ENCODE measurements at places on chromosomes 2 and 18.

- DNase-seq: no peak
These were observed 215.6 kb downstream of the HDAC4 start for GRCh38 chr2:239184968-239185903.

DNA sequence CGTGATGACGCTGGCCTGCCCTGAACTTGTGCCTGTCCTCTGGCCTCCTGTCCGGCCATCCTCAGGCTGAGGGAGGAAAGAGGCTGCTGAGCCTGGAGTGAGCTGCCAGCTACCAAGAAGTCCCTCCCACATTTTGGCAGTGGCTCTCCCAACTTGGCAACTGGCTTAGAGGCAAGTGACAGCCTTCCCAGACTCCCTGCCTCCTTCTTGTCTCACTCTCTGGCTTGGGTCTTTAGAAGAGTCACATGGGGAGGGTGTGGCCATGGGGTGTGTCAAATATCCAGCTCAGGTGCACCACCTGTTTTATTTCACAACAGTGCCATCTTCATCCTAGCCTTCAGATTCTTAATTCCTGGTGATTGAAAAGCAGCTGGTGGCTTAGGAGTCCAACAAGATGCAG, 222.9 kb downstream of the PRKCE start:
- no peak for DNase-seq

GRCh38 chr18:7682321-7682720, 115.2 kb downstream of the PTPRM start:
- DNase-seq: no peak

DNA sequence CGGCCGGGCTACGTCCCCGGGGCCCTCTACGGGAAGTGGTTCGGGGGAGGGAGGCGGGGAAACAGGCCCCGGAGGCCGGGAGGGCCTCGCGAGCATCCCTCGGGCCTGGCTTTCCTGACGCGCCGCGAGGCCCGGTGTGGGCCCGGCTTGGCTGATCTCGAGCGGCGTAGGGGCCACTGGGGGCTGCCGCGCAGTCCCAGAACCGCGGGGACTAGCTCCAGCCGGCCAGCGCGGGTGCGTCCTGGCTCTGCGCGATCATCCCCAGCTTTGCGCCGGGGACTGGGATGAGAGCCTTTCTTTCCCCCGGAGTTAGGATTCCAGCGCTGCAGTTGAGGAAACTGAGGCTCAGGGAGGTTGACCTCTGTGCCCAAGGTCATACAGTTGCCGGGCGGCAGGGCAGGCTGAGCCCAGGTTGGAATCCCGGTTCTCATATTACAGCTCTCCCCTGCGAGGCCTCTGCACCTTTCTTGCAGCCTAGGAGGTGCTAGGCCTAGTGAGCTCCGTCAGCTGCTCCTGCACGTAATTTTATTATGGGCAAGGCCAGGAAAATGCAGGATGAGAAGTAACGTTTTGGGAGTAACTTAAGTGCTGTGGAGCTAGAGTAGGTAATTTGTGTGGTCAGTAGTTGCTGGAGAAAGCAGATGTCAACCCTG, 501 bp downstream of the LPIN1 start:
- no peak for DNase-seq

GRCh38 chr2:207133820-207134519, 31.8 kb downstream of the KLF7 start:
- no peak for DNase-seq

DNA sequence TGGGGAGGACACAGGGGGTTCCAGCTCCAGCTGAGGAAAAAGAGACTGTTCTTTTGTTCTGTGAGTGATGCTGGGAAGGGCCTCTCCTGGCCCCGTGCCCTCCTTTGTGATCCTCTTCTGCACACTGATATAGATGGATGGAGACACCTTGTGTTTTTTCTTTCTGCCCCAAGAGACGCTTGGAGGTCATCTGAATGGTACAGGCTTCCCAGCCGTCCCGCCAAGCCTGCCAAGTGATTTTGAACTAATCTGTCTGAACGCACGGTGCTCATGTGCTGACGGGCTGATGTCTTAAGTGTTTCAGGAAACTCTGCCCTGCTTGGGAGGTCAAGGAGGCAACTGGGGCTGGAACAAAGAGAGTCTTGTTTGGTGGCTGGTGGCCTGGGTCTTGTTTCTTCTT, 57.5 kb downstream of the KIF5C start:
- no peak for DNase-seq

DNA sequence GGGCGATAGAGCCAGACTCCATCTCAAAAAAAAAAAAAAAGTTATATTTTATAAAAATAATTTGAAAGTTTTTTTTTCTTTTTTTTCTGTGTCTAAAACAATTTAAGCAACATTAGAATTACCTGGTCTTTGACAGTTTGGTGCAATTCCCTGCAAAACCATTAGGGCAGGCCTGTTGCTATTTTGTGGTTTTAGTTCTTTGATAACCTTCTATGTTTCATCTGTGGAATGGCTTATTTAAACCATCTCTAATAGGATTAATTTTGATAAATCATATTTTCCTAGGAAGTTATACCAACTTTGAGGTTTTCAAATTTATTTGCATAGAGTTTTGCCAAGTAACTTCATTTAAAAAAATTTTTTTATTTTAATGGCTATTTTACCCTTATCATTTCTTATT, 141.2 kb upstream of the TWIST2 start:
- DNase-seq: no peak

DNA sequence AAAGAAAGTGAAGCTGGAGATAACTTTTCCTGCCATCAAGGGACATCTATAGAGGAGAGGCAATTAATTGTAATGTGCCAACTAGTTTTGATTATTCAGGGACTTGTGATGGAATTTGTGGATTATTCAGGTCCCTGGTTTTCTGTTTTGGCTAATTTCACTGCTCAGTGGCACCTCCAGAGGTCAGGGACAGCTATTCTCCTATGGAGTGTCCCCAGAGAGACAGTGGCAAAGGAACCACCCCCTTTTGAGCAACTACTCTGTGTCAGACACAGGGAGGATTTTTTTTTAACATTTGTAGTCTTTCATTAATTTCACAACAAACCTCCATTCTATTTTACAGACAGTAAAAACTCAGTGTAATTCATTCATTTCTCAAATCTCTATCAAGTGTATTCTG, 206.0 kb upstream of the SPRED2 start:
- DNase-seq: no peak

DNA sequence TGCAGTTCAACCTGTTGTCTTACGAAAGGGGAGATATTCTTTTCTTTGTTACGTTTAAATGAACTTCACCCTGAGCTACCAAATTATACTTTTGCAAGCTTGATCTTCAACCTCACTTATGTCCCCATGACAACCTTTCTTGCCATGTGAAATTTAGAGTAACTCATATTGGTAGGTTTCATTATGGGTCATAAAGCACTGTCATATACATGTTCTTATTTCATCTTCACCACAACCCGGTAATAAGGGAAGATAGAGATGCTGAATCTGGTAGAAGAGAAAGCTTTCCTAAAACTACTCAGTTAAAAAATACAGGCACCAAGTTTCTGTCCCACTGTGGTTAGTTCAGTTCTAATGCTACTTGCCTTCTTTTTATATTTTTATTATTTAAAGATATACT, 208.5 kb upstream of the NRP2 start:
- DNase-seq: no peak

DNA sequence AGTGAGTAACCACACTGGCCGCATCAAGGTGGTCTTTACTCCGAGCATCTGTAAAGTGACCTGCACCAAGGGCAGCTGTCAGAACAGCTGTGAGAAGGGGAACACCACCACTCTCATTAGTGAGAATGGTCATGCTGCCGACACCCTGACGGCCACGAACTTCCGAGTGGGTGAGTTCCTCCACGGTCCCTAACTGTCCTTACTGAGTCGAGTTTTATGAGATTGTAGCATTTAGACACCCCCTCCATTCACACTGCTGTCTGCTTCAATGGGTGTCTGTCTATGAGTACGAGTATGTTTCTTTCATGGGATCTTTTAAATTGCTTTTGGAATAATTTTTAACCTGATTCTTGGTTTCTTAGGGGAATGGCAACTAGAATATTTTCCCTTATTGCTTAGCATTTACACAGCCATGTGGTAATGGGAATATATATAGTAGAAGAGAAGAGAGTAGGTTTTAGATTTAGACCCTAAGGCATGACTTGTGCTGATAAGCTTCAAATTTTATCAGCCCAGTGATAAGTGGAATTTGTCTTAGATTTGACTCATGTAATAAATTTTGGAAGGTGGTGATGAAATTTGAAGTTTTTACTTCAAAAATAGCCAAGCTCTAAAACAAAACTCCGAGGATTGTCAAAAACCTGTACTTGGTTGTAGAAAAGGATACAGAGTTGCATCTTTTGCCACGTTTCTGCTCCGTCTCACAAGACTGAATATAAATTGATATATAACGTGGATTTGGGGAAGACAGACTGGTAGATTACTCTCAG, 188.2 kb downstream of the LTBP1 start:
- DNase-seq: no peak

- no peak for DNase-seq
These were observed 326.2 kb downstream of the MYCN start for GRCh38 chr2:16266571-16266970.

GRCh38 chr18:77077401-77077800, 55.2 kb downstream of the MBP start:
- no peak for DNase-seq
